ENCODE measurements at places on chromosomes 2 and 18.

- H3K4me1 ChIP-seq: no peaks in the 10 kb centered on the region
- H3K27ac ChIP-seq: no peak overlapping the region
- no peaks in the 10 kb centered on the region for H3K27me3 ChIP-seq
These were observed 427.1 kb upstream of the CNTNAP5 start for GRCh38 chr2:123597988-123598387.

GRCh38 chr2:155651851-155652250 lies 680.7 kb downstream of the NR4A2 start:
- H3K36me3 ChIP-seq: no peaks in the 10 kb centered on the region
- no peaks in the 10 kb centered on the region for H3K4me1 ChIP-seq
- no peak overlapping the region for H3K4me3 ChIP-seq
- no peak for DNase-seq
- H3K27me3 ChIP-seq: no peaks in the 10 kb centered on the region
- no peak overlapping the region for H3K27ac ChIP-seq

DNA sequence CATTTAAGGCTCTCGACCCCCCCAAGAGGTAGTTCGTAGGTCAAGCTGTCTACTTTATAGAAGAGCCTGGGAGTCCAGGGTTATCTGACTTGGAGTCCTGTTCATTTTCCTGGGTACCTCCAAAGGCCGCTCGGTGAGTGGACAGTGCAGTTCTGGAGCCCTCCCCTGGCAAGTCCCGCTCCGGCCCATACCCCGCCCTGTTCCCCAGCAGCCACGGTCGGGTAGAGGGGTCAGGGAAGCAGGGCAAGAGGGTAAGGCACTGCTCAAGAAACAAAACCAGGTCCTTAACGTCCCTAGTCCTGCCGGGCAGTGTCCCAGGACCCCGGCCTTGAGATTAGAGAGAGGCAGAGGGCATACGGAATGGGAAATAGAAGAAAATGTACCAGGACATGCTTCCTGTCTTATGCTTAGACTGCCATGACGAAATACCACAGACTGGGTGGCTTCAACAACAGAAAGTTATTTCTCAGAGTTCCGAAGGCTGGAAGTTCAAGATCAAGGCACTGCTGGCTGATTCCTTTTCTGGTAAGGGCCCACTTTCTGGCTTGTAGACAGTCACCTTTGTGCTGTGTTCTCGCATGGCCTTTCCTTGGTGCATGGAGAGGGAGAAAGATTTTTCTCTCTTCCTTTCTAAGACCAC lies 5.4 kb upstream of the HPCAL1 start:
- H3K36me3 ChIP-seq: no peaks in the 10 kb centered on the region
- no peak for DNase-seq
- H3K27me3 ChIP-seq: no peaks in the 10 kb centered on the region
- H3K4me1 ChIP-seq: peaks cover 35% of the 10 kb centered on the region
- no peak overlapping the region for H3K4me3 ChIP-seq

GRCh38 chr2:233815861-233816260 lies 37.7 kb downstream of the MROH2A start:
- no peak overlapping the region for H3K4me3 ChIP-seq
- H3K27ac ChIP-seq: no peak overlapping the region
- H3K27me3 ChIP-seq: no peaks in the 10 kb centered on the region
- no peaks in the 10 kb centered on the region for H3K36me3 ChIP-seq
- no peak for DNase-seq
- no peaks in the 10 kb centered on the region for H3K4me1 ChIP-seq

Data from CD4-positive, alpha-beta T cell (primary cell).